Pulmonary artery endothelial cell (primary cell): ENCODE measurements at places on chromosomes 3 and 15.

GRCh38 chr3:185960522-185961288 is 22.9 kb upstream of the TRA2B start:
- no peak for DNase-seq

DNA sequence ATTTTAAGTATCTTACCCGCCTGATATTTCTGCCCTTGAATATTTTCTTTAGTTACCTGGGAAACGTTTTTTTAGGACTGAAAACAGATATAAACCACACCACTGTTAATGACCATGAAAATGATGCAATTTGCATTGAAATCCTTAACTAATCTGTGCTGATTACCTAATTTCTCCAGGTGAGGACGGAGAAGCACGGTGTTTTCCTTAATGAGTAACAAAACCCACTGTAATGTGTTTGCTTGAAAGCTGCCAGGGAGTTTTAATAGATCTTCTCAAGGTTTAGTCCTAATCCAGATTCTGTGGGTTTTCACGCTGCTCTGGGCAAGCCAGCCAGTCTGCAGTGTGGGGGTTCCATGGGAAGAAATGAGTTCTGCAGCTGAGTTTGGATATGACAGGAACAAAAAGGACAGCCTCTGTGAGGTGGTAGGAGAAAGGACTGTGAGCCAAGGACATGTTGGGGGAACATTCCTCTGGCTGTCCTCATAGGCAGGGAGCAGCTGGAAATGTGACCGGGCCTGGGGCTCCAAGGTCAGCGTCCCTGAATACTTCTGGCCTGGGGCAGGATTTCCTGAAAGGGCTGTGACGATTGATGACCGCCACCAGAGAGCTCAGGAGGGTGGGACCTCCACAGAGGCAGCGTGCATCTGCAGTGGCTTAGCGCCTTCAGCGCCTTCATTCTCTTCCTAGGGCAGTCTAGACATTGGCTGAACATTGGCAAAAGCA is 18.6 kb downstream of the THSD4 start:
- DNase-seq: no peak

- no peak for DNase-seq
Measured at GRCh38 chr3:28912120-28912885, 368.6 kb upstream of the RBMS3 start.

DNA sequence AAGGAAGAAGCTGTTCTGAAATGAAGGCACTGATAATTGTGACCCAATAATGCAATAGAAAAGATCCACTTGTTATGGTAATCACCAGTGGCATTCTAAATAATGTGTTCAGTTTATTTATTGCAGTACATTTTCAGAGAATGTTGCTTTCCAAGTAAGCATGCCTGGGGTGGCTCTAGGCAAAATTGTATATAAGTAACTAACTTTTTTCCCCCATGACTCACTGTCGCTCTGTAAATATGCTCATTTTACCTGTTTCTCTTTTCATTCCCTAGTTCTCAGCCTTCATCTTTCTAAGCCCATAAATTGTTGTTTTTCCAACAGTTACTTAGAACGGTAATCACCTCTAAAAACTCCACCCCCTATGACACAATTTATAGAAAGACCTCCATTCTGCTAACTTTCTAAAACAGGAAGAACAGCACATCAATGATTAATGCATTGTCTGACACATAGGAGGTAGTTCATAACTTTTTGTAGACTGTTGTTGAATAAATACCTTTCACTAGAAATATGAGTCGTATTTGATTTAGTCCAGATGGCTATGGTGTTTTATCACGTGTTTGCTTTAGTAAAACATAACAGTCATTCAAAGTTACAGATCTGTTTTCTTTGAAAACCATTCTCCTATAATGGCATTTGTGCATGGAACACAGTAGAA is 143.1 kb downstream of the LSAMP start:
- no peak for DNase-seq

DNA sequence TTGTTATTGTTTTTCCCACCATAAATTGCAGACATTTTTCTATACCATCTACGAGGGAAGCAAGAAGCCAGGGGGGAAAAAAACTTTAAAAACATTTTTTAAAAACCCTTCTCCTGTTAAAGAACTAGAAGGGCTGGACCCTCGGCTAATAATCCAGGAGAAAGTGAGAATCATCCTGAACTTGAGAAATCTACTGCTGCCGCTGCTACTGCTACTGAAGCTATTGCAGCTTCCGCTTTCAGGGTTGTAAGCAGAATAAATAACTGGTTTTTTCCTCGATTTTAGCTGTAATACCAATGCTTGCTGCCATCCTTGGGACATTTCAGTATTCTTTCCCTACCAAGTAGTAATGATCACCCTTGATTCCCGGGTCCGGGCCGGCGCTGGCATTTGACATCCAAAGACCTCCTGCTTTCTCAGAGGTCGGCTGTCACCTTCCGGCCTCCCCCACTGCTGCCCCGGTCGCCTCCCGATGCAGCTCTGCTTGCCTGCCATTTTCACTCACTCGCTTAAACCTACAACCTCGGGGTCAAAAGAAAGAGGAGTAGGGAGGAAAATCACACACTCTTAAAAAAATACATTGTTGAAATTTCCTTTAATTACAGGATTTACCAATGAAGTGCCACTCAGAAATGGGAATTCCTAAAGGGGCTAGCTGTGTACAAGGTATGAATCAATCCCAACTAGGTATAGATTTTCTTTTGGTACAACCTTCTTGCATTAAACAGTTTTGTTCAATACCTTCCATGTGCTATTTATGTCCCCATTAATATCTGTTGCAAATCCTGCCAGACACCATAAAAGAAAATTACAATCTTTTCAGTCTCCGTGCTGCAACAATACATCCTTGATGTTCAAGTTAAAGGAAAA is 674 bp upstream of the MECOM start:
- DNase-seq: no peak

- DNase-seq: no peak
Measured at GRCh38 chr3:136050250-136050649, 84.7 kb downstream of the PPP2R3A start.

DNA sequence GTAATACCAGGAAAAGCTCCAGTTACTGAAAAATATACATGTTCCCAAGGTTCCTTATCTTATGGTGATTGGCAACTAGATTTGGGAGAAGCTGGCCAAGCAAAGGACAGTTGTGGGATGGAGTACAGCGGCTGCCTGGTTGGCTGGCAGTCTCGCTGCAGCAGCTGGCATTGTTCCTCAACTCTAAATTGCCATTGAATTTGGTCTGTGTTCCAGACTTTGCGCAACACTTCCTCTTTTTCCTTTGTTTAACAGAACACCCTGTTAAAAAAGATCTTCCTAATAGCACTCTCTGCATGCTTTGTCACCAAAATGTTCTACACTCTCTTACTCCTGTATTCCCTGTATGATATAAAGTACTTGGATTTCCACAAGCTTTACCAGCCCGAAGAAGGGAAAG is 420.6 kb upstream of the RBMS3 start:
- no peak for DNase-seq

GRCh38 chr3:146468234-146468633 is 1.1 kb downstream of the PLSCR2 start:
- DNase-seq: no peak

GRCh38 chr3:71262364-71263265 is 320.9 kb downstream of the FOXP1 start:
- DNase-seq: no peak

- no peak for DNase-seq
Measured at GRCh38 chr15:29968895-29969561, 113.7 kb upstream of the GOLGA8J start.

GRCh38 chr3:54710954-54711353 is 216.9 kb downstream of the LRTM1 start:
- no peak for DNase-seq

DNA sequence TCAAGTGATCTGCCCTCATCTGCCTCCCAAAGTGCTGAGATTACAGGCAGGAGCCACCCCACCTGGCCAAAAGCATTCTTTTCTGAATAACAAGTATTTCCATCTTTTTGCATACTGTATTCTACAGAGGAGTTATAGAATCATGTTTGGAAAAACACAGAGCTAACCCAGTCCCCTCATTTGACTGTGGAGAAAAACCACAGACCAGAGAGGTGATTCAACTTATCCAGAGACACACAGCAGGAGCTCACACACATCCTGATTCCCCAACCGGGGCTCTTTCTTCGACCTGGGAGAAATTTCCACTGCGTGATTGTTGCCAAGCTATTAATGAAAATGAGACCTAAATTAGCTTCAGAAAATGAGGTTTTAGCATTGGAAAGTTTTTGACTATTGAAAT is 176.1 kb upstream of the TLE3 start:
- no peak for DNase-seq

DNA sequence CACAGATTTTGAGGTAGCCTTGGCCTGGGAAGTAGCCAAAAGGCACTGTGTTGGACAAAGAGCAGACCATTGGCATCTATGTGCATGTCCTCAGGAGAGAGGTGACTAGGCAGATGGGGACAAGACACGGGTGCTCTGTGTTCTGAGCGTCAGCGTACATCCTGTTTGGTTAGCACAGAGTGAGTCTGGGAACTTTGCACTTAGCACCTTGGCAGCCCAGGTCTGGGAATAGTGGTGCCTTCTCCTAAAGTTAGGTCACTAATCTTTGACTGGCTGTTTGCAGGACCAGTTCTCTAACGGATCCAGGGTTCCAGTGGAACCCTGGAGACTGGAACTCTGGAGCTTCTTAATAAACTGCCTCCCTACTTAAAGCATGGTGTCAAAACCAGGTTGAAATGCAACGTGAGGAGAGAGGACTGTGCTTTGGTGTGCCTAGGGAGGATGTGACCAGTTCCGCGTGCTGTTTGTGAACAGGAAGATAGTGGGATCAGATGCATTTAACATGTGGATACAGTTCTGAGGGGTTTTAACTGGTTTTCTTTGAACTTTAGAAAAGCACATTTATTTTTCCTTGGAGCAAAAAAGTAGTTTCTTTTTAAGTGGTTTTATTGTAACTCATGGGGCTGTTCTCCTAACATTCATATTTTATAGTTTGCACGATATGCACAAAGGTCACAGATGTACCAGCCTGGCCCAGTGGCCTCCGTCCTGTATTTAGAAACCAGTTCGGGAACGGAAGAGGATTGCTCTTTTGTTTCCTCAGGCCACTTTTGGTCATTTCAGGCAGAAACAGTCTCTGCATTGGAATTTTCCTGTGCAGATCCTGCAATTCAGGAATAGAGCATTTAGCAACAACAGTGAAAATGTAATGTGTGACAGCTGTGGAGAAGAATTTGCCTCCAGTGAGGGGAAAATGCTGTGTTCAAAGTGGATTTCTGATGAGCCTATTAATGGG is 48.8 kb downstream of the ABHD2 start:
- no peak for DNase-seq

GRCh38 chr3:194661946-194662345 is 10.0 kb downstream of the LSG1 start:
- DNase-seq: no peak

DNA sequence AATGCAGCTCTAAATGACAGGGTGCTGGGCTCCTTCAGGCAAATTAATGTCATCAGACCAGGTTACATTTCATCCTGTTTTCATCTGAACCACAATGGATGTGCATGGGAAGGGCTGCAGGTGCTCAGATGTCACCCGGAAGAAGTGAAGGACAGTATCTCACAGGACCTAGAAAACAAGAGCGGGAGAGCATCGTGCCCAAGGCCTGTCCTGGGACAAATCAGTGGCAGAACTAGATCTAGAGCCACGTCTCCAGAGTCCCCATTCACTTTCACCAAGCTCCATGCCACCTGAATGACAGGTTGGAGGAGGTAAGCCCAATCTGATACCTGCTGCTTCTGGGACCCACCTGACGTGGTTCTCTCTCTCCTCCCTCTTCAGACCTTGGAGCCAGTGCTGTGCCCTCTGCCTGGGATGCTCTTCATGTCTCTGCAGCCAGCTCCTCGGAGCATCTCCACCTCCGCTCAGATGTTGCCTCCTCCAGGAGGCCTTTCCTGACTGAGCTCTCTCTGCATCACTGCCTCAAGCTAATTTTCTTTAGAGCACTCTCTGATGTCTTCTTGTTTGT is 77.3 kb downstream of the CPN2 start:
- no peak for DNase-seq

- DNase-seq: no peak
Measured at GRCh38 chr3:137807998-137808397, 43.9 kb downstream of the SOX14 start.

GRCh38 chr3:45603226-45603625 is 8.7 kb downstream of the LIMD1 start:
- DNase-seq: no peak

- DNase-seq: no peak
Measured at GRCh38 chr15:68518785-68519430, 59.9 kb upstream of the CORO2B start.

DNA sequence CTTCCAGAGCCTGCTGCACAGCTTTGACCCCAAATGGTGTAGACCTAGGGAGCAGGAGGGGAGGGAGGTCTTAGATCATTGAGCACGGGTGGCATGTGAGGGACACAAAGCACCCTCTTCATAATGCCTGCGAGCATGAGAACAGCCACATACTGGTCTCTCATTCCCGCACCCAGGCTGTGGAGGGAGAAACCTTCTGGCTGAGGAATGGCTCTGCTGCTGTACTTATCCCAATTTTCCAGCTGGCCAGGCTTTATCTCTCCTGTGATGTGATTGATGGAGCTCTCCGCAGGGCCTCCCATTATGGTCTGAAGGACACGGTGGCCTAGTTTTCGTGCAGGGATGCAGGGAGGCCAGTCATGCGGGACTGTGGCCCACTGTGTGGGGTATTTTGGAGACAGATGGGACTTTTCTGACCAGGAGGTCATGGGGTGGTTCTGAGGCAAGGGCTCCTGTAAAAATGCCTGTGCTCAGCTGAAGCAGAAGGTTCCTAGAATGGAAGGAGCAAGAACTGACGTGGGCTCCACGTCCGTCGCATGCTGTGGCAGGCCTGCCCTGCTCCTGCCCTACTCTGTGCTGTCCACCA is 251.5 kb downstream of the PLCL2 start:
- DNase-seq: no peak

DNA sequence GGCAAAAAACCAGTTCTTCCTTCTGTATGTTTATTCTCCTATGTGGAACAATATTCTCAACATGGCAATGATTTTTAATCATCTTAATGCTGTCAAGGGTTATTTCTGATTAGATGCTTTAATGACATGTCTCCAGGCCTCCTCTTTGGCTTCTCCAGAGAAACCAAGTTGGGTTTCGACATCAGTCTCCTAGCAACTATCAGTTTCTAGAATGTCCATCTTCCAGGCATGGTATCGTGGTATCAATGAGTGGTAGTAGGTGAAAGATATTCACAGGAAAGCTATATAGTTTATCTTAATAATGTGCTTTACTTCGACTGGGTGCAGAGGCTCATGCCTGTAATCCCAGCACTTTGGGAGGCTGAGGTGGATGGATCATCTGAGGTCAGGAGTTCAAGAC is 128.5 kb downstream of the C3orf70 start:
- DNase-seq: no peak
